Dermis blood vessel endothelial cell (primary cell): ENCODE measurements at places on chromosomes 7 and 10.
A peak's percentile ranks its signal among the peaks of the same experiment; 100 is the strongest.

- no peak for DNase-seq
Measured at GRCh38 chr10:103852189-103852711, 3.1 kb downstream of the SH3PXD2A start.

DNA sequence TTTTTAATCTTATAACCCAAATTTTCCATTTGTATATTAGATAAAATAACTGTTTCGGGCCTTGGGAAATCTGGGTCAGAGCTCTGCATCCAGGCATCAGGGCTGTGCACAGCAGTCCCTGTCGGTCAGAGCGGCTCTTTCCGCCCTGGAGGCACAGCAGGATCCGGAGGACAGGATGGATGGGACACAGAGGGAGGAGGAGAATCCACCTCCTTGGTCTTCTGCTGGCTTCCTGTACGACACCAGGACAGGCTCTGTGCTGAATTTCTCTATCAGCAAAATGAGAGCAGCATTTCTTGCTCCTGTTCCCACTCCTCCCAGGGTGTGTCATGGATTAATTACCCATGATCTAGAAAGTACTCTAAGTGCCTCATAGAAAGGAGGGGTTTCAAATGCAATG is 254.9 kb downstream of the SKAP2 start:
- no peak for DNase-seq

DNA sequence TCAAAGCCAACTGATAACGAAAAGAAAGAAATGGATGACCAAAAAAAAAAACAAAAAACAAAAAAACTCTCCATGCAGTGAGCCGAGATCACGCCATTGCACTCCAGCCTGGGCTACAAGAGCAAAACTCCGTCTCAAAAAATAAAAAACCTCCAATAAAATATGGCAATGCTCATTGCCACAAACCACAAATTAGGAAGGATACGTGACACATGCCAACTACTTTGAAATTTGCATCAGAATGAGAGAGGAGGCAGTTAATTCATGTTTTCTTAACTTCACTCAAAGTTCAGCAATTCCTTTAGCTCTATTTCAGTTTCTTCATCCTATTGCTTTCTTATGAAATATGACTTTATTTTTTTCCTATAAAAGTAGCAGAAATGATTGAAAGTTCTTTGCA is 398.1 kb upstream of the C7orf33 start:
- no peak for DNase-seq

DNA sequence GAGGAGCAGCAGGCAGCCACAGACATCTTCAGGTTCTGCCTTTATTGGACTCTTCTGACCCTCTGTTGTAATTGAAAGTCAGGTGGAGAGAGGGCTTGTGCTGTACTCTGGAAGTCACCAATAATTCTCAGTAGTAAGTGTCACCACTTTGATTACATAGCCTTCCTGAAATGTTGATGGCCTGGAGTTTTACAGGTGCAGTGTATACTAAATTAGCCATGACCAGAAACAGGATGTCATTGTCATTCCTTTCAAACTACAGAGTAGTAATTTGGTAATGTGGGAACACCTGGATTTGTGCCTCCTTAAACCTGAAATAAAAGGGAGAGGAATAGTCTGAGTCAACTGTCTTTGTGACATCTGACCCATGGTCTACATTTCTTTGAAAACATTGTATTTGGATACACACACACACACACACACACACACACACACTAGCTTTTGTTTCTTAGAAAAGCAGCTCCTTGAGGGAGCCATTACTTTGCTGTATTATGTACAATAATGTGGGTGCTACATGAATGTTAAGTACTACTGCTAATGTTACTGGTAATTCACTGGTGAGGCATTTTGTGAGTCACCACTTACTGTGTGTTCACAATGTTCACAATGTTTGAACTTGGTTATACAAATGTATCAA is 19.6 kb downstream of the ARL4A start:
- DNase-seq, result no peak

- DNase-seq, result peak; percentile 43
Measured at GRCh38 chr7:124084024-124084423, 51.2 kb upstream of the TMEM229A start.

- DNase-seq, result no peak
Measured at GRCh38 chr10:3464760-3465405, 292.3 kb upstream of the PITRM1 start.

- DNase-seq, result peak; percentile 77
Measured at GRCh38 chr7:108452707-108453106, 3.5 kb downstream of the NRCAM start.

GRCh38 chr10:182441-183201 is 47.4 kb downstream of the ZMYND11 start:
- peak; percentile 80 for DNase-seq
